Stimulated activated CD4-positive, alpha-beta T cell treated with anti-CD3 and anti-CD28 coated beads, Interleukin-1b, Interleukin-23, amount 100 ng/mL, for 1 hour (primary cell): ENCODE measurements at places on chromosomes 7 and 10.

GRCh38 chr10:7239312-7239985 lies 171.4 kb downstream of the SFMBT2 start:
- no peak for DNase-seq

- DNase-seq = no peak
Observed at GRCh38 chr7:105892387-105892786, 16.0 kb upstream of the ATXN7L1 start.

GRCh38 chr10:74213571-74214162 lies 62.6 kb downstream of the ADK start:
- no peak for DNase-seq

GRCh38 chr10:122263971-122264370 lies 7.1 kb upstream of the BTBD16 start:
- no peak for DNase-seq

DNA sequence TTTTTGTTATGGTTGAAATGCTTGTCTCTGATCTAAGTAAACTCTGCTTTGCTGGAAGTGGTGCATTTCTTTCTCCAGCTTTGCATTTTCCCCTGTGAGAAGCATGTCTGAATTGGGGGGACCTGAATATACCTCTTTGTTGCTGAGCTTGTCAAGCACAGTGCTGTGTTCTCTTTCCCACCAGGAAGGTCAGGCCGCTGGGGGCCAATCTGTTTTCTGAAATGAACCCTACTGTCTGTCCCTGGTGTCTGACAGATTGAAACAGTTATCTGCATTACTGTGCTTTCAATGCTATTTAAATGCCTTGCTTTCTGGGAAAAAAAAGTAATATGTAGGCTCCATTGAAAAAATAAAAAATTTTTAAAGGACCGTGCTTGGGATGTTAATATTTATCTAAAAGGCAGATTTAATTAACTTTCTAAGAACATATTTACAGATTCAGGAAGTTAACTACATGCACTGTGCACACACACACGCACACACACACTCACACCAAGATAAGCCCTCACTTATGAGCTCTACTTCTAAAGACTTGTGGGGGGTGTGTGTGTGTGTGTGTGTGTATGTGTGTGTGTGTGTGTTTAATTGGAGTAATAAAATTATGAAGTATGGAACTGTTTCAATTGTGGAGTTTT lies 127.0 kb upstream of the FZD1 start:
- DNase-seq = no peak

DNA sequence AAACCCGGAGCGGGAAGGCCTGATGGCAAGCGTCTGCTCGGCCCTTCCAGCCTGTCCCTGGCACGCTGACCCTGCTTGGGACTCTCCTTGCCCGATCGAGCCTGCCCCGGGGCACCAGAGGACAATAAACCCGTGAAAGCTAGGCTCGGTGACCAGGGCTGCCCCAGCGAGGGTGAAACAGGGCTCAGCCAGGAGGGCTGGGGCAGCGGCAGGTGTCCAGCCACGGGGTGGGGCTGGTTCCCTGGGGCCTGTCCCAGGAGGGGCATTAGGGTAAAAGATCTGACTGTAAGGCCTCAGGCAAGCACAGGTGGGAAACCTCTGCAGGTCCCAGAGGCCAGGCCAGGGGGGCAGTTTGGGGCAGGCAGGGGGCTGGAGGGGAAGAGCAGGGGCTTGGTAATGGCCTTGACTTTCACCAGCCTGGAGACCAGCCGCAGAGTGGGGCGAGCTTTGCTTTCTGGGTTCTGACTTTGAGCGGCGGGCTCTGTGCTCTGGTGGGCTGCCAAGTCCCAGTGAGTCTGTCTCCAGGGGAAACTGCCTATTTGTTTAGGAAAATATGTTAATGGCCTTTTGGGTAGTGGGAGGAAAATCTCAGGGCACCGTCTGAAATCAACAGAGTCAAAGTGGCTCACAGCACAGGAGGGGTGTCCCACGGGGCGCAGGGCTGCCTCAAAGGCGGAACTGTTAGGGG lies 68.2 kb upstream of the INPP5A start:
- DNase-seq = no peak

DNA sequence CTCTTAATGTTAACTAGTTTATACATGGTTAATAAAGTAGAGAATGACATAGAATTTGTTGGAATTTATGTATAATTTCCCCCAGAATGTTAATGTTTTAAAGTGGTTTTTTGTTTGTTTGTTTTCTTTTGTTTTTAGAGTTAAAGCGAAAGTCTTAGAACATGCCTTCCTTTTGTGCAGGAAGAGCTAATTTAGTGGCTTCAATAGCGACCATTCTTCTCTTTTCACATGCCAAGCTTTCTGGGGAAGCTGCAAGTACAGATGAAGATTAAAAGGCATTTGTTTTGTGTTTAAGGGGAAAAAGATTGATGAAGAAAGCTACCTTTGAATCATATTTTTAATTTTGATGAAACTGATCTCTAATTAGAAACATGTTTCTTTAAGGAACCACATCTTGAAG lies 256.3 kb upstream of the CSTF2T start:
- no peak for DNase-seq

DNA sequence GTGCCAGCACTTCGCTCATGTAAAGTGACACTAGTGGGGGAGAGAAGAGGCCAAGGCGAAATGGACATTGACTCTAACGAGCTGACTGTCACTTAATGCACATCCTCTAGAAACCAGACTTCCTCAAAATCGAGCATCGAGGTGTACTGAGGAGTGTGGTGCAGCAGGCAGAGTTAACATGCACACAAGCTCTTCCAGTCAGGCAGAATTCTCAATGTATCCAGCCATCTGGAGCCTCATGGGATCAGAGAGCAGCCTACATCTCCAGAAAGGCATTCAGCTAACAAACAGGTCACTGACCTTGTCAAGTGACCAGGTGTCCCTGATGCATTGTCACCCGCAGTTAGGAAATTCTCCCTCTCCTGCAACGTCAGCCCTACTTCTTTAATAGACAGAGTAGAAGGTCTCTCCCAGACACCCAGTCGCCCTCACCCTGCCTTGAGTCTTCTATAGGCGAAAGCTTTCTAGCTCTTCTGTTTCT lies 259.8 kb upstream of the AOAH start:
- no peak for DNase-seq

- DNase-seq = no peak
Observed at GRCh38 chr7:40101201-40101600, 33.2 kb downstream of the MPLKIP start.

DNA sequence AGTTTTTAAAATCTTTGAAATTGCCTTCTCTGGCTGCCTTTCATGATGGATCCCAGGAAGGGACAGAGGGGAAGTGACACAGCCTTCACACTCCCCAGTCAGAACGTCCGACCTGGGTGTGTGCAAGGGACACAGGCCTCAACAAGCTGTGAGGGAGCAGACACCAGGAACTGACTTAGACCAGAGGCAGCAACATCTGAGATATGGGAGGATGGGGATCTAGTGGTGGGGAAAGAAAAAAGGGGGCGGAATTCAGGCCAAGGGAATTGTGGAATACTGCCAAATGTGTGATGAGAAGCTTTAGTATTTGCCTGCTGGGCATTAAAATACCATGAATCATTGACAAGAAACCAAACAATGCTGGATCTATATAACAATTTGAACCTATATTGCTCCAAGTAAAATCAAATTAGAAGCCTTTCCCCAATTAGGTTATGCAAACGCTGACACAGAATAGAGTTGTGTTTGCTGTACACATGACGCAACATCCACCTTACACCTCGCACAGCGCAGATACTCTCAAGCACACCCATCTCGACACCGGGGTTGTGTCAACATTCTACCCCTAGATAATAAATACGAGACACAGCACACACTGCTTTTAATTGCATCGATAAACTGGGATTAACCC lies 17.2 kb upstream of the MNX1 start:
- DNase-seq = no peak

- DNase-seq = no peak
Observed at GRCh38 chr7:150442811-150443210, 7.6 kb upstream of the GIMAP8 start.

GRCh38 chr7:34758111-34758601 lies 100.1 kb downstream of the NPSR1 start:
- DNase-seq = no peak

DNA sequence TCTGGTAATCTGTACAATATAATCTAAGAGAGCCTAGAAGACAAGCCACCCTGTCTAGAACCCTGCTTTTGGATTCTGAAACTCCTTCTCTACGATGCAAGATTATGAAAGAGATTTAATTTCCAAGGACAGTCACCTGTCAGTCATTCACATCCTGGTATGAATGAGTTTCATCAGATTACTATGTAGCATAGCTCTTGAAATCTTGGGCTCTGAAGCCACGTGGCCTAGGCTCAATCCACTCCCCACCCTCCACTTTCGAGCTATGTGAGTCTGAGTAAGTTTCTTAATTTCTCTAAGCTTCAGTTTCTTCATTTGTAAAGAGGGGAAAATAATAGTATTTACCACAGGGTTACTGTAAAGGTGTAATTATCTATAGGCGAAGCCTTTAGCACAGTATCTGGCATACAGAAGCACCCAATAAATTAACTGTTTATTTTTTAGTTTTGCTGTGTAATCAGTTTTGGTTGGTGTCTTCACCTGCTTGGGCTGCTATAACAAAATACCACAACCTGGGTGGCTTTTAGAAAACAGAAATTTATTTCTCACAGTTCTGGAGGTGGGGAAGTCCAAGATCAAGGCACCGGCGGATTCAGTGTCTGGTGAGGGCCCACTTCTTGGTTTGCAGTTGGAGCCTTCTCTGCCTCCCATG lies 71.3 kb downstream of the MYOF start:
- DNase-seq = no peak

DNA sequence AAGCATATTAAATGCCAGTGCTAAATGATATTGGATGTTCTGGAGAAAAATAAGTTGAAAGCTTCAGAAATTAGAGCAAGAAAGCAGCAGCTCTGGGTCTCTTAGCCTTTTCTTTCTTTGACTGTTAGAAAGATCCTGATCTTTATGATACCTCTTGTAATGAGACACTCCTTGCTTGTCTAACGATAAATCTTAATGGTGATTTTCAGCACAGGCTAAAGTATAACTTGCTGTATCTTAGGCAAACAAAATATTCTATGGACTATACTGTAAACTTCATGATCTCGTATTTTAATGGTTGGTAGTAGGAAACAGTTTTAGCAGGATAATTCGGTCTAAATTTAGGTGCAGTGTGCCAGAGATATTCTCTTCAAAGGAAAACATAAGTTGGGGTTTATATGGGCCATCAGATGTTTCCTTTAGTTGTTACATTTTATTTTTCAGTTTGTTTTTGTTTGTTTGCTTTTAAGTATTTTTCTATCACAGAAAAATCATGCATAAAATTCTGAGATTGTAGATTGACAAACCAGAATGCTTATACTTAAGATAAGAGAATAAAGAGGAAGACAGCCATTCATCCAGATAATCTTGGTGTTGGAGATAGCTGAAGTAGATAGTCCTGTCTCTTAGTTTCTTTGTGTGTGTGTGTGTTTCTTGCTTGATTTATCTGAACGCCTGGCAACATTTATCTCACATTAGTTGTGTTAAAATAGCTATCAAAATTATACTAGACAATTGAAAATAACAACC lies 4.7 kb downstream of the CASD1 start:
- DNase-seq = no peak

DNA sequence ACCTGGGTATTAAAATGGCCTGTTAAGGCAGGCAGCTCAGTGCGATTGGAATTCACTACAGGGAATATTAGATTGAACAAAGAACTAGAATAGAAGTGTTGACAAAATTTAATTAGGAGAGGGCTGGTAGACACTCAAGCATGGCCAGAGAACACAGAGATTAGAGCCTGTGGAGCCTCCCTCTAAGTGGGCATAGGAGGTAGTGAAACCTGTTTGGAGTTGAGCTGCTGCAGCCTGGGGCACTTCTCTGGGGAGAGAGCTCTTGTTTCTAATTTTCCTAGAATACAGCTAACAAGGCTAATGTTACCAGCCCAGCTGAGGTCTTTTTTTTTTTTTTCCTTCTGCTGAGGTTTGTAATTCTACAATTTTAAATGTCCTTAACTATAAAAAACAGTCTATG lies 46.4 kb downstream of the TMEM168 start:
- DNase-seq = no peak

DNA sequence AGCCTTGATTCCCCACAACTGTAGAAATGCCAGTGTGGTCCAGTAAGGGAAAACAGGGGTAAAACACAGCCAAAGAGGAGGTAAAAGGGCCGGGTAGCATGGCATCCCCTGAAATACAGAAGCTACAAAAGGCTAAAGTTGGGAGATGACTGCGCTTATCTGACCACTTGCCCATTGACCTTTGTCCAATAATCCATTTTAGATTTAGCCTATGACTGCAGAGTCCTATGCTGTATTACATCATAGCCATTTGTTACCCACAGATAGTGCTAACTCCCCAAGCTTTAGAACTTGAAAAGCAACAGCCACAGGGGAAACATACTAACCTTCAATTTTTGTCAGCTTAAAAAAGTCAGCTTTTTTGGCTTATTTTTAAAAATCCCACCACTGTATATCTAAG lies 26.2 kb downstream of the MTPN start:
- no peak for DNase-seq

DNA sequence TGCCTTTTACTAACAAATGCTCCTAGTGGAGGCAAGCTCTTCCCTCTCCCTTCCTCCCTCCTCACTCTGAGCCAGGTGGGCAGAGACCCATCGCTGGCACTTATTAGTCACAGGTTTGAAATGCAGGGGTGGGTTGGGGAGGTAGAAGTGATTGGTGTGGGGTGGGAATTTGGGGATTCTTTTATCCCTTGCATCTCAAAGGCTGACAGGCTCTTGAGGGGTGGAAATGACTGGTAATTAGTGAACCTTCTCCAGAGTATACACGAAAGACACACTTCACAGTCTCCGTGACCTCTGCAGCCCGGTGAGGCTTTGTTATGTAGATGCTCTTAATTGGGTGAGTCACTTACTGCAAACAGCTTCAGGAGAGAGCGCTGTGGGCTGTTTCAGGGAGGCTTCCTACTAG lies 13.9 kb upstream of the LRMDA start:
- DNase-seq = no peak

GRCh38 chr7:5638994-5639393 lies 142.5 kb downstream of the RNF216 start:
- DNase-seq = no peak

DNA sequence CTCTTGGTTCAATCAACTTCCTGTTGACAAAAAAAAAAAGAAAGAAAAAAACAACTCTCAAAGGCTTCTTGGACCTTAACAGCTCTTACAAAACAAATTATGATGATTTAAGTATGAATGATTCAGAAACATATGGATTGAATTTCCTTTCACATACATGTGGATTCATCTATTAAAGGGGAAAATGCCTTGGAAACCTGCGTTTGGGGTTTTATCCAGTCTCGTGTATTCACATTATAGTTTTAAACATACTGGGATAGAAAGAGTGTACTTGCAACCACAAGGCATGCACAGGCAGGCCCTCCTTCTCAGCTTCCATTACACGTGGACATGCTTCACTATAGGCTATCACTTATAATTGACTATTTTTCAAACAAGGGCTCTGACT lies 286.7 kb downstream of the INHBA start:
- DNase-seq = no peak

DNA sequence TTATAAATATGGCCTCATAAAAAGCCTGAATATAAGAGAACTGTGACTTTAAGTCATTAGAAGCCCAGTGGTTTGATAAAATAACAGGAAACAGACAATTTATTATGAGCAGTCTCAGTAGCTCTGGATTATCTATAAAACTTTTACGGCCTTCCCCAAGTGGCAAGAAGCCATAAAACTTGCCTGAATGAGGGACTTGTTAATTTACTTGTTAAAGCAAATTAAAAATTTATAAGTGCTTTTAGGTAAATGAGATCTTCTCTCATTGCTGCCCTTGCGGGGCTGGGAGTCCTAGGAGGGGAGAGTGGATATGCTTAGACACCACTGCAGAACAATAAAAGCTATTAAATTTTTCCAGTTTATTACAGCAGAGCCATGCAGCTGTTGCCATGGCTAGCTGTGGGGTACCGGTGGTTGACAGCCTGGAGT lies 499.9 kb downstream of the AUTS2 start:
- DNase-seq = no peak

GRCh38 chr7:32062150-32062549 lies 8.1 kb downstream of the PDE1C start:
- DNase-seq = no peak
